ENCODE measurements at places on chromosomes 13 and 19. TPM values are rescaled to one million over a fixed set of nuclear protein-coding genes. Genes with fewer than 3 reads are reported as not detected.

The TGFBR3L gene
- total RNA-seq = 26.7 TPM

DNA sequence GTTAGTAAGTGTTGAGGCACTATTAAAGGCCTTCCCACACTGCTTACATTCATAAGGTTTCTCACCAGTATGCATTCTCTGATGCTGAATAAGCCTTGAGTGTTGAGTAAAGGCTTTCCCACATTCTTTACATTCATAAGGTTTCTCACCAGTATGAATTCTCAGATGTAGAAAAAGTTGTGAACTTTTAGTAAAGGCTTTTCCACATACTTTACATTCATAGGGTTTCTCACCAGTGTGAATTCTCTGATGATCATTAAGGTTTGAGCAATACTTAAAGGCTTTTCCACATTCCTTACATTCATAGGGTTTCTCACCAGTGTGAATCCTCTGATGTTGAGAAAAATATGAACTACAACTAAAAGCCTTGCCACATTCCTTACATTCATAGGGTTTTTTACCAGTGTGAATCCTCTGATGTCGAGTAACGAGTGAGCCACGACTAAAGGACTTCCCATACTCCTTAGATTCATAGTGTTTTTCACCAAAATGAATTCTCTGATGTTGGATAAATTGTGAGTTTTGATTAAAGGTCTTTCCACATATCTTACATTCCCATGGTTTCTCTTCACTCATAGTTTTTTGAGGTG is 24.2 kb downstream of the ZNF829 start:
- H3K27ac ChIP-seq = no peak overlapping the region
- H3K4me3 ChIP-seq = no peak overlapping the region
- H3K4me1 ChIP-seq = no peaks in the 10 kb centered on the region
- no peak for DNase-seq
- no peaks in the 10 kb centered on the region for H3K27me3 ChIP-seq

DNA sequence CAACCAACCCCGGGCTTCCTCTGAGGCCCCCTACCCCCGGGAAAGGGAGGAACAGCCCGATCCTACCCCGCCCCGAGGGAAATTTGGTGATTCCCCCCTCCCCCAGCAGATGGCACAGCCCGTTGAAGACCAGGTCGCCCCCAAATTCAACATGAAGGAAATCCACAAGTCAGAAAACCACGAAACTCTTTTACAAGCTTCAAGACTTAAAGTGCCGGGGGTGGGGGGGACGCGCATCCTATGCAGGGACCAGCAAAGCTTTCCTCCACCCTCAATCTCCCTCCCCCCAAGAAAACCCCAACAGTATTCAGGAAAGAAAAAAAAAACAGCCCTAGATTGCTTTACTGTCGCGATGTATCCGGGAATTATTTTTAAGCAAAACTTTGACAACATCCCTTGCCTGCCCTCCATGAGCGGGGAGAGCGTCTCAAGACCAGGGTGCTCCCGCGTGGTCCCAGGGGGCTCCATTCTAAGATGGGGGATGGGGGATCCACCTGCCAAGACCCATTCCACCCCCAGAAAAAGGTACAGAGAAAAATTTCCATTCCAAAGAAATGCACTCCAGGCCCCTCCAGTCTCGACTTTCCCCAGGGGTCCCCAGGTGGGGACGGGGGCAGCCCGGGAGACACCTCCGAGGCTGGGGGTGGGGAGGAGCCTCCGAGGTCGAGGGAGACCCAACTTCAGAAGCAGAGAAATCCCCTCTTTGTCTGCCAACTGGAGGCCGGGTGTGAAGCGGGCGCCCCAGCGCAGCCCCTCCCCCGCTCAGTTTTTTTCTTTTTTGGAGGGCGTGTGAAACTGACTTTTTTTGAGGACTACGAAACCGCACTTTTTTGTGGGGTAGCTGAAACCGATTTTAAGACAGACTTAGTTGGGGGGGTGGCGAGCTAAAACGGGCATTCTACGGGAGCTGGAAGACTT is 1.5 kb downstream of the TCF3 start:
- H3K4me1 ChIP-seq = peaks cover 20% of the 10 kb centered on the region
- H3K4me3 ChIP-seq = peak overlapping the region; percentile 92
- H3K27me3 ChIP-seq = no peaks in the 10 kb centered on the region
- H3K36me3 ChIP-seq = peaks cover 4% of the 10 kb centered on the region
- peak overlapping the region; percentile 75 for H3K27ac ChIP-seq

DNA sequence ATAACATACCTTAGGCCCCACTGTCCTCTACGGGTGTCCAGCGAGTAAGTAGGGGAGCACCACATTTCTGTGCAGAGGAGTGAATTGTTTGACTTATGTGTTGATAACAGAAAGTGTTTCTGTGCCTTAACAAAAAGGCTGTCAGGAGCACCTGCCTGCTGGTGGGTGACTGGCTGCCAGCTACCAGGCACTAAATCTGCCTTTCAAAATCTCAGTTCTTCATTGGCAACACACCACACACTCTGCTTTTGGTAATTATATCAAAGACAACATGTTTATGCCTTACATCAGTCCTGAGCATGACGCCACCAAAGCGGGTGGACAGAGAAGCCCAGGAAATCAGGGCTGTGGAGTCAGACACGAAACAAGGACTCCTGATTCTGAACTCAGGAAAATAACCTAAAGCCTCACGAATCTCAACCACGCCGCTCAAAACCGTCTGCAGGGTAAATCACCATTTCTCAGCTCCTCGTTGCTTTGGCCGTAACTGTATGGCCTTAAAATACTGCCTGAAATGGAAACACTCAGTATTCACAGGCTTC is 105.2 kb upstream of the SOX1 start:
- no peak overlapping the region for H3K27ac ChIP-seq
- no peaks in the 10 kb centered on the region for H3K36me3 ChIP-seq
- no peaks in the 10 kb centered on the region for H3K27me3 ChIP-seq
- no peak overlapping the region for H3K4me3 ChIP-seq

- no peak for DNase-seq
- no peaks in the 10 kb centered on the region for H3K27me3 ChIP-seq
- no peaks in the 10 kb centered on the region for H3K4me1 ChIP-seq
These were observed 115.7 kb upstream of the ZNF536 start for GRCh38 chr19:30256496-30256850.

The CEBPA gene
- 11.0 TPM for total RNA-seq

DNA sequence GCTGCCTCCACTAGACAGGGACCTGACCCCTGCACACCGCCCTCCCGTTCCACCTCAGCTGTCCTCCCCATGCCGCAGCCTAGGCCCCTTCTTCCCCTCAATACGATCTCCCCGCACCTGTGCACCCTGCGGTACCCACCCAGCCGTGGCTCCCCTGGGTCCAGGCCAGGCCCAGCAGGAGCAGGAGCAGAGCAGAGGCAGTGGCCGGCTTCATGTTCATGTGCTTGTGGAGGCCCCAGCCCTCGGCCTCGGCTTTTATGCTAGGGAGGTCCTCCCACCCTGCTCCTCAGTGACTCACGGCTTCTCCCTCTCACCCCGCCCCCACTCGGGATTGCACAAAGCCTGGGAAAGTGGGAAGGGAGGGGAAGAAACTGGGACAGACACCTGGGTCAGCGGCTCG is 11.4 kb upstream of the KRTDAP start:
- H3K4me3 ChIP-seq = no peak overlapping the region
- H3K27me3 ChIP-seq = no peaks in the 10 kb centered on the region
- no peak for DNase-seq
- H3K27ac ChIP-seq = no peak overlapping the region

The PEG3 gene
- total RNA-seq = 4.8 TPM

GRCh38 chr13:49679246-49679645 is 12.0 kb downstream of the EBPL start:
- no peaks in the 10 kb centered on the region for H3K36me3 ChIP-seq
- H3K27ac ChIP-seq = no peak overlapping the region
- DNase-seq = no peak
- H3K27me3 ChIP-seq = no peaks in the 10 kb centered on the region

The CYP2A6 gene
- total RNA-seq = not detected

The EDNRB gene
- total RNA-seq = 52.1 TPM

DNA sequence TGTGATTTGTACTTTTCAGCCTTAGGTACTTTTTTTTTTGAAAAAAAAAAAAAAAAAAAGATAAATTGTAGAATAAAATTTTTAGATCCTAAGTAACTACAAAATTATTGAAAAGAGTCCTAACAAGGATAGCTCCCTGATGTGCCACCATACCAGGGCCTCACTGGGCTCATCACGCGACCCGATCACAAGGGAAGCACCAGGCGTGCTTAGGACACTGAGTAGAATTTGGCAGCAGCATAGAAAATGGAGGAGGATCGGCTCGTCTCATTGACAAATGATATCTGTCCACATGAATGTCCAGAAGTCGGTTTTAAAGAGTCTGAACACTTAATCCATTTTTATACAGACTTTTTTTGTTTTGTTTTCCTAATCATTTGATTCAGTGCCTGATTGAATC is 179.0 kb downstream of the STK24 start:
- no peak overlapping the region for H3K27ac ChIP-seq
- H3K4me3 ChIP-seq = no peak overlapping the region
- H3K4me1 ChIP-seq = no peaks in the 10 kb centered on the region
- H3K36me3 ChIP-seq = peaks cover 18% of the 10 kb centered on the region

All from right atrium auricular region (tissue), 2 donors.